Stimulated activated CD4-positive, alpha-beta T cell treated with anti-CD3 and anti-CD28 coated beads, Interleukin-1b, Interleukin-23, amount 100 ng/mL, for 1 hour (primary cell): ENCODE measurements at places on chromosomes 5 and 9.

GRCh38 chr9:107749787-107750444, 260.3 kb upstream of the KLF4 start:
- DNase-seq, result no peak

DNA sequence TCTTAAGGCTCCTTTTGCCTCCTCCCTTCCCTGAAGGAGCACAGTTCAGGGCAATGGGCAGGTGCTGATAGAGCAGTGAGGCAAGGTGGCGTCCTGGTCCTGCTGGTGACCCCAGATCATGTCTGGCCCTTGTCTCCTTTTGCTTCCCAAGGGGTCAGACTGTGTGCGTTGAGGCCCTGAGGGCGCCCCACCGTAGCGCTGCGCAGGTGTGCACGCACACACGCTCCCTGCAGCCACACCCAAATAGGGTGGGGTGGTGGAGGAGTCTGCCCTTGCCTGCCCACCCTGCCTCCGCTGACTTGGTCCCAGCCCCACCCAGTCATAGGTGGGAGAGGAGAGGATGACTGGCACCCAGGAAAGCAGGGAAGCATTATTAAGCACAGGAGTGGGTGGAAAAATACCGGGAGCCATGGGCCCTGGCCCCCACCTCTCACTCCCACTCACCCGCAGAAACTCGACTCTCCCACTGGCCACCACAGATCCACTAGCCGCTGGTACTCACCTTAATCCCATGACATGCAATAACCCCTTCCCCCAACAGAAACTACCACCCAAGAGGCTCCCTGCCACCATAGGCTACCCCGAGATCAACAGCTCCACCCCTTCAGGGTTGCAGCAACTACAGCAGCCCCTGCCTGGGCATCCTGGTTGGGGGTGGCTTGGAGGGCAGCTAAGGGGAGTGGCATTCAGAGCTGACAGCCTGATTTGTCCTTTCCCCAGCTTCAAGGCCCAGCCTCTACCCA, 16.7 kb downstream of the PDLIM4 start:
- no peak for DNase-seq

GRCh38 chr5:33340195-33340594, 100.6 kb upstream of the TARS1 start:
- no peak for DNase-seq

DNA sequence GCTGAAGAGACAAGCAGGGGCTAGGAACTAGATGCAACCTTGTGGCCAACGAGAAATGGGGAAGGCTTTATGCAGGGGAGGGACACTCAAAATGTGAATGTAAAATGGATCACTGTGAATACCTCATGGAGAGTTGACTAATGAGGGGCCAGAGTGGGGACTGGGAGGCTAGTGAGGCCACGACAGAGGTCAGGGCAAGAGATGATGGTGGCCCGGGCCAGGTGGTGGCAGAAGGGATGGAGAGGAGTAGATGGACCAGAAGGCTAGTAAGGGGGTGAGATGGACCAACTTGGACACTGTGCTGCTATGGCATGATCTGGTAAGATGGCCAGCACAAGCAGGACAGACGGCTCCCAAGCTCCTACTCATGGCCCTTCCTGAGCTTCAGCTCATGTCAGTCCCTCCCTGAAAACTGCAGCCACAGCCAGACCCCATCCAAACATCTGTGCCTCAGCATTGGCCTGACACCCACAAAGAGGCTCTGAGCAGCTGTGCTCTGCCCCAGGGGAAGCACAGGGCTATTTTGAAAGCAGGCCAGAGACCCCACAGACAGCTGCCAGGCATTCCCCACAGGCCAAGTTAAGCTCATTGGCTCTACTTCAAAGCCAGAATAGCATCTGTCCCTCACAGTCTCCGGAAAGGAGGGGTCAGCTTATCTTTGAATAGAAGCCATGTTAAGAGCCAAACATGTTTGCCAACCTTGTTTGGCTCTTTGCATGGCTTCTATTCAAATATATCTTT, 22.1 kb downstream of the P4HA2 start:
- no peak for DNase-seq

DNA sequence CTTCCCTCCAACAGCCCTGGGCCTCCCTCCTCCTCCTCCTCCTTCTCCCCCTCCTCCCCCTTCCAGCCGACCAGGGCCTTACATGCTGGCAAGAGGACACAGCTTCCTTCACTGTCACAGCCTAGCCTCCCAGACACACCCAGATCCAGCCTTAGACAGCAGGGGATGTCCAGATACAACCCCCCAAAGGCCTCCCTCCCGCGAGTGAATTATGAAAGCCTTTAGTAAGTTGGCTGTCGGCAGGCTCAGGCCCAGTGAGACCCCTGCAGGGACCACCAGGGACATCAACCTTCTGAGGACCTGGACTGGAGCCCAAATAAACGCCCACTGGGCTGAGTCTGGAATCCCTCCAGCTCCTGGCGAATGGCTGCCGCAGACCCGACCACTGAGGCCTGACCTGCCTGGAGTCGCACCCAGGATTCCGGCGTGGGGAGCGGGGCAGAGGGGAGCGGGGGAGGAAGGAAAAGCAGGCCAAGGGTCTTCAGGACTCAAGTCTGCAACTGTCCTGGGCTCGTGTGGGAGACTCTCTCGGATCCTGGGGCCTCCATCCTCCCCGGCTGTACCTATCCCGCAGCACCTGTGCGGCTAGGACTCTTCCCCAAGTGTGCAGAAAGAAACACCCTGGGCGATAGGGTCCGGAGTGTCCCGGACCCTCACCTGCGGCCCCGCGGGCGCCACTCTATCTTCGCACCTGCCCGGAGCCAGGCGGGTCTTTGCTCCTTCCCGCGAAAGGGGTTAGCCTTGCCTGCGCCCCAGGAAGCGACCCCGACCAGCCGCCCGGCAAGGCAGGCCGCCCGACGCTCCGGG, 705 bp downstream of the SEPTIN8 start:
- DNase-seq, result no peak

- no peak for DNase-seq
Measured at GRCh38 chr9:112032009-112032408, 135.4 kb downstream of the UGCG start.

- DNase-seq, result no peak
Measured at GRCh38 chr5:56494300-56494731, 261.2 kb upstream of the ANKRD55 start.

- DNase-seq, result no peak
Measured at GRCh38 chr5:403995-404394, 39.0 kb upstream of the EXOC3 start.

- no peak for DNase-seq
Measured at GRCh38 chr9:69193685-69194032, 19.6 kb downstream of the TJP2 start.

DNA sequence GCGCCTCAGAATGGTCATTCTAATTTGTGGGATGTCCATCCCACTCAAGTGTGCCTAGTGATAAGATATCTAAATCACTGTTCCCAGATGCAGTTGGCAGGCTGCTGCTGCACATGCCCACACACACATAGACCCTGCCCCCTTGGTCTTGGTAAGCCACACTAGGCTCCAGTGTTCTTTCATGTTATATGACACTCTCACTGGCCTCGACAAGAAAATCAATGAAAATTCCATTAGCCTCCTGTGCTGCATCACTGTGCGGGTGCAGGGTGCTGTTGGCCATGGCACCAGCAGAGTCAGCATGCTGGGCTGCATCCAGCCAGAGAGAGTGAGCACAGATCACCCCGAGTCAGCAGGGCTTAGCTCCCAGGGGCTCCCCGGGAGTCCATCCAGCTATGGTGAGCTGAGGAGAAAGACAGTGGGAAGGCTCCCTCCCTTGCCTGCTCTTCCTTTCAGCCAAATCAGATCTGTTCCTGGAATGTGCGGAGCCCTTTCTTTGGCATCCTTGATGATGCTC, 59.9 kb downstream of the ABLIM3 start:
- no peak for DNase-seq

GRCh38 chr5:150256410-150257064, 33.0 kb downstream of the CAMK2A start:
- no peak for DNase-seq

DNA sequence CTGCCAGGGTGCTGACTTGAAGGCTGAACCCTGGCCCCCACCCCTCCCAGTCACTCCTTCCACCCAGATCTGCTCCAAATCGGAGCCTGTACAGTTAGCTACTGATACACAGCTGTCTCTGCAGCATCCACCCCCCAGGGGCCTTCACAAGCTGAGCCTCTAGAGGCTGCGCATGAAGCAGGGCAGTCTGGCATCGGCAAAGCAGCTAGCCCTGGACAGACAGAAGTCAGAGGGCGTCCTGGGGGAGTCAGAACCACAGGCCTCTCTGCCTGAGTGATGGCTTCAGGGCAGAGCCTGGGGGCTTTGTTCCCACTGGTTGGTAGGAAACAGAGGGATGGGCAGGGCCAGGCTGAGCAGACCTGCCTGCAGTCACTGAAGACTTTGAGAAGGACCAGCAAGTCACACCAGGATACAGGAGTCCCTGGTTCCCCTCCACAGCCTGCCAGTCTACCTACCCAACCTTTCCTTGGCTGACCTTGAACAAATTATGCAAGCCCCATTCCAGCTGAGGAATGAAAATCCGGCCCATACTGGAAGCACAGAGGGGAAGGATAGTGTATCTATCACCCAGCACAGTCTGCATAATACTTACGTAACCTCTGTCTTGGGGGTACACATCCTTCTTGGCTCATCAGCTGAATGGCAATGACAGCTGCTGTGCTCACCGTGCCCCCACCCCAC, 8.8 kb downstream of the VDAC1 start:
- no peak for DNase-seq

DNA sequence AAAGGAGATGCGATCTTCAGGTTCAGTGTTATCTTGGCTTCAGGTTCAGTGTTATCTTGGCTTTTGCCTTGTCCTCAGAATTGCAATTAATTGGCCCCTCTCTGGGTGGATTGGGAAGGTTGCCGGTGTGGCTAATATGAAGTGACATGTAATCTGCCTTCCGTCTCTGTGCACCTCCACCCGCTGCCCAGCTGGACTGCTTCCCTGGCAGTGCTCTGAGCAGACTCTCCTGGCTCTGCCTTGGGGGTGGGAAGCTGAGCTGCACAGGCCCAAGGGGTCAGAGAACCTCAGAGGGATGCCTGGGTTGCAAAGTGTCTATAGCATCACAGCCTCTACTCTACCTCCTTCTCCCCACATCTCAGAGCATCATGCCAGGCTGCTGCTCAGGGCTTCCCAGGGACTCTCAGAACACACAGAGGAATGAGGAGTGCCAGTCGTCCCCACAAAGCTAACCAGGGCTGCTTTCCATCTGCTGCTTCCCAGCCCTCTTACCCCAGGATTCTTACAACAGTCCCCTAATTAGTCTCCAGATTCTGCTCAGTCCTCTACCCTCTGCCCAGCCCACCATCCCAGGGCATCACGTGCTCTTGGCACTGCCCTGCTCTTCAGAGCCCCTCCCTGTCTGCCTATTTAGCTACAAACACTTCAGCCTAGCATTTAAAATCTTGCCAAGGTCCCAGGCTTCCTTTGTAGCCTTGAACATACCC, 54.4 kb upstream of the AFAP1L1 start:
- no peak for DNase-seq

- no peak for DNase-seq
Measured at GRCh38 chr5:56172241-56172640, 60.9 kb downstream of the ANKRD55 start.

DNA sequence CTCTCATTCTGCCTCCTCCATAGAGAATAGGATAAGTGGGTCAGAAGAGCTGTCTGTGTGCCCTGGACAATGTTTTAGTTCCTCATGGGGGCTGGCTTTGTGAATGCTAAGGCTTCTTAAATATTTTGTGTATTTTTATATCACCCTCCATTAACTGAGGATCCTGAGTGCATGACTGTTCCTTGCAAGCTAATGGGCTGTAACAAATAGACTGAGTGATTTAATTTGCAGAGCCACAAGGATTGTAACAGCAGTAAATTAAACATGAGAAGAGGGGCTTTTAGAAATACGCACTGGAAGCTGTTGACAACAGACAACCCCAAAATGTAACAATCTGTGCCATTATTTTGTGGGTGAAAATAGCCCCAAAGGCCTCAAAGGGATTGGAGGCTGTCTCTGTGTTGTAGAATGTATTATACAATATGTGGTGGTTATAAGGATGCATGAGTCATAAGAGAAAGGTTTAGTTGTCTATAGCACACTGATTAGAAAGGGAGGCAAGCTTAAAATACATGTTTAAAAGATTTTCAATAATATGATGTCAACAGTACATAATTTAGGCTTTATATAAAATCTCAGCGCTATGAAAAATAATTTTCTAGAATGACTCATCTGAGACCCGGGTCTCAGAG, 152.7 kb upstream of the ACTBL2 start:
- no peak for DNase-seq

DNA sequence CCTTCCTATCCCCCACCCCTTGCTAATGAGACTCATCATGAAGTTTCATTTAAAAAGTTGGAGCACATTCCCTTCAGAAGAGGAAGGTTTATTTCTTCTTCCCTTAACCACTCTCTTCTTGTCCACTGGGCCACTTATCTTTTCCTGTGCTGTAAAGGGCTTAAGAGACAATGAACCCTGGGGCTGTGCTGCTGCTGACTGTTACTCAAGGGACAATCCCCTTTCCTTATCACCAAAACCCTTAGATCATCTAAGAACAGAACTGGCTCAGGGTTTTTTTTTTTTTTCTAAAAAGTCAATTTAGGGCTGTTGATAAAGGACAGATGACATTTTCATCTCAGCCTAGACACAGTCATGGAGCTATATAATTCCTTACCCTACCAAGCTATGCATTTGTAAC, 29.6 kb downstream of the CAPSL start:
- DNase-seq, result no peak

DNA sequence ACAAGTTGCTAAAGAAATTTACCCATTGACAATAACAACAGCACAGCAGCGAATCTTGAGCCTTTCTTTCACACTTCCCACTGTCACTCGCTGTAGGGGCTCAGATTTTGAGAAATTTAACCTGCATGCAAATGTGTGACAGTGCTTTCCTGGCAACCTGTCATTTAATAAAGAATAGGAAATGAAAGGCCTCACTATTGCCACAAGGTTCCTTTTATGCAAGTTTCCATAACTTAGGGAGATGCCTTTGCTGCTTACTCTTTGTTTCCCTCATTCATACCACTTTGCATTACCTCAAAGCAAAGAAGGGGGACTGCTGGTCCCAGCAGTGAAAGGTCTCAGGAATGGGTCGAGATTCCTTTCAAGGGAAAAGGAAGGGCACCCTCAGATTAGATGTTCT, 49.5 kb downstream of the PTCD2 start:
- DNase-seq, result no peak

DNA sequence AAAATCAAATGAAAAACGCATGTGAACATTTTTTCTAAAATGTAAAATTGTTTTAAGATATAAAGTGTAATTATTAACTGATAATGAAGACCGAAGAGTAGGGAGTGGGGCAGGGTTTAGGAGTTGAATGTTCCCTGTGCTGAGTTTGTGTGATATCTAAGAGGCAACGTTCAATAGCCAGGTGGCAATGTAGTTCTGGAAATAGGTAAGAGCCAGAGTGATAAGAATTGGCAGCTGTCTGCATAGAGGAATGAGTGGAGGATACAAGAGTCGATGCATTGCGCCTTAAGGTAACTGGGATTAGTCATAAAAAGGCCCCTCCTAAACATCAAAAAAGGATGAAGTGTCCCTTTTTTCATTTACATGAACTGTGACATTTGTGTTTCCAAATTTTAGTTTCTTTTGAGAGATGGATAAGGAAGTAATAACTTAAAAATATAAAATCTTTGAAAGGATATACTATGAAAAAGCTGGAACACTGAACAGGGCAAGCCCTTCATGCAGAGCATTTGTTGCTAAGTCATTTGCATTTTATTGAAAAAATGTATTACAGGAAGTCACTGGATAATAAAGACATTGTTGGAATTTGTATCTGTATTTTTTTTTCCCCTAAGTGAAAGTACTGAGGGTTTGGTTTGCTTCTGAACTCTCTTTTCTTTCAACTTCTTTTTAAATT, 659.3 kb downstream of the ACTL7B start:
- DNase-seq, result no peak
